ENCODE measurements at places on chromosomes 11 and 22.

- DNase-seq: no peak
These were observed 56.6 kb upstream of the UBASH3B start for GRCh38 chr11:122598971-122599370.

GRCh38 chr11:82854242-82854641 is 46.0 kb downstream of the PRCP start:
- no peak for DNase-seq

DNA sequence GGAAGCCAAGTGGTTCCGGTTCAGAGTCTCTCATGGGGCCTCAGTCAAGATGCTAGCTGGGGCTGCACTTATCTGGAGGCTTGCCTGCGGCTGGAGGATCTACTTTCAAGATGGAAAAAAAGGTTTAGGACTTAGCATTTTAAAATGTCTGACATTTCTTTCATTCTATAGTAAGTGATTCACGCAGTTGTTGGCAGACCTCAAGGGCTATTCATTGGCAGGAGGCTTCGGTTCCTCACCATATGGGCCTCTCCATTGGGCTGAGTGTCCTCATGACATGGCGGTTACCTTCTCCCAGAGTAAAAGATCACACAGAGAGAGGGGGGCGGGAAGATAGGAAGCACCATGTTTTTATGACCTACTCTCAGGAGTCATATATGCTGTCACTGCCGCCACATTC is 298.0 kb upstream of the PLET1 start:
- no peak for DNase-seq

- no peak for DNase-seq
These were observed 264.3 kb downstream of the MIAT start for GRCh38 chr22:26921726-26922125.

DNA sequence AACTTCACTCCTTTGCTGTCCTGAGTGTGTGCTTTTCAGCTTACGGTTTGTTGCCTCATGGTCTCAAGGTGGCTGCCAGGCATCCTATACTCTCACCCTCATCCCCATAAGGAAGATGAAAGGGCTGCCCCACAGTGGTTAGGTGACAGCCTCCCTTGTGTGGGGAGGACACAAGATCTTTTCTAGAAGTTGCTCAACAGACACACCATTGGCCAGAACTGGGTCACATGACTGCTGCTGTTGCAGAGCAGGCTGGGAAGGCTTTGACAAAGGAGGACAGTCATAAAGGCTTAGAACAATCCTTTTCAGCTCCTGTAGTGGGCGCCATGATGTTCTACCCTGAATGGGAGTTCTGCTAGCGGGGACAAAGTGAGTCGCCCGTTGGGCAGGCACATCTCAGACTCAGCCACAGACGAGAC is 69.7 kb upstream of the RASD2 start:
- no peak for DNase-seq

DNA sequence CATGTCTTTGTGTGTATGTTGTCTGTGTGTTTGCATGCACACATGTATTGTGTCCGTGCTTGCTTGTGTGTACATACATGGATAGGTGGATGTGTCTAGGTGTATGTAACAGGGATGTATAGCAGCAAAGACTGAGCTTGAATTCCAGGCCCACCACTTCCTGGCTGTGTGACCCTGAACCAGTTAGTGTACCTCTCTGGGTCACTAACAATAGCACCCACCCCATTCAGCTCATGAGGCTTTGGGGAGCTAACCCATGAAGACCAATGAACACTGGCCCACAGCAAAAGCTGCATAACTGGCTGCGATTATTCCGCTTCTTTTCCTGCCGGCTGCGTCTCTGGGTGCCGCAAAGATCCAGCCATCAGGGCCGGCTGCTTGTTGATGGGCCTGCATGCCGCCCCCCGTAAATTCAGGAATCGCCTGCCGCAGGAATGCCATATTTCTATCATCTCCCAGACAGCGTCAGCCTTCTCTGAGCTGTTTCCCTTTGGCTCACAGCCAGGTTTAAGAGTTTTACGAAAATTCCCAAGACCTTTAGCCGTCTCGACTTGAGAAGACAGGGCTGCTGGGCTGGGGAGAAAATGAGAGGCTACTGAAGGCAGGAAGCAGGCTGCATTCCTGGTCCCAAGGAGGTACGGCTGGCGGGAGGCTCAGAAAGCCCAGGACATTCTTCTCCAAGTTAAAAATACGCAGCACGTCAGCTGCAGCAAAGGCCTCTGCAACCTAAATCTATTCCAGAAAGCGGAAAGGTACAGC is 224.6 kb downstream of the MN1 start:
- DNase-seq: no peak

GRCh38 chr22:23070418-23071229 is at the start of gene GNAZ:
TSS of gene GNAZ (plus strand) at chr22:23070519. CDS start at chr22:23095696, 25,177 bp downstream.
- peak; percentile 66 for DNase-seq

DNA sequence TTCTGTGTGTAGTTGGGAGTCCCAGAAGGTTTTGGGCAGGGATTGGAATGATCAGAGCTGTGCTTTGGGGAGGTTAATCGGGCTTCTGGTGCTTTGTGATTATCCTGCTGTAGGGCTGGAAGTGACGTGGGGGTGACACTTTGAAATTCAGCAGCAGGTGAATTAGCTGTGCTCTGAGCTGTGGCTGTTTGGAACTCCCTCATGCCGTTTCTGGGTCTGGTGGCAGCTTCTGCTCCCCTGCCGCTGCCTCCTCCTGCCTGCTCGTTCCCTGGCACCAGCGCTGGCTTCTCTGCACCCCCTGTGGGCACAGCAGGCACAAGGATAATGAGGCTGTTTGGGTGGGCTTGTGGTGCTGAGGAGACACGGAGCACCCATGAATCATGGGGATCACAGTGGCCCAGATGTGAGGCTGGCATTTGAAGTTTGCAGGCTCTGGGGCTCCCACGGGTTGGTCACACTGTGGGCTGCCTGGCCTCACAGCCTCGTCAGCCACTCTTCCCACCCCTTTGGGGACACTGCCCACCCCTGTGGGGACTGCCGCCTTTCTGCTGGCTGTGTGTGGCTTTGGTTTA is 49.7 kb downstream of the TBC1D22A start:
- no peak for DNase-seq

DNA sequence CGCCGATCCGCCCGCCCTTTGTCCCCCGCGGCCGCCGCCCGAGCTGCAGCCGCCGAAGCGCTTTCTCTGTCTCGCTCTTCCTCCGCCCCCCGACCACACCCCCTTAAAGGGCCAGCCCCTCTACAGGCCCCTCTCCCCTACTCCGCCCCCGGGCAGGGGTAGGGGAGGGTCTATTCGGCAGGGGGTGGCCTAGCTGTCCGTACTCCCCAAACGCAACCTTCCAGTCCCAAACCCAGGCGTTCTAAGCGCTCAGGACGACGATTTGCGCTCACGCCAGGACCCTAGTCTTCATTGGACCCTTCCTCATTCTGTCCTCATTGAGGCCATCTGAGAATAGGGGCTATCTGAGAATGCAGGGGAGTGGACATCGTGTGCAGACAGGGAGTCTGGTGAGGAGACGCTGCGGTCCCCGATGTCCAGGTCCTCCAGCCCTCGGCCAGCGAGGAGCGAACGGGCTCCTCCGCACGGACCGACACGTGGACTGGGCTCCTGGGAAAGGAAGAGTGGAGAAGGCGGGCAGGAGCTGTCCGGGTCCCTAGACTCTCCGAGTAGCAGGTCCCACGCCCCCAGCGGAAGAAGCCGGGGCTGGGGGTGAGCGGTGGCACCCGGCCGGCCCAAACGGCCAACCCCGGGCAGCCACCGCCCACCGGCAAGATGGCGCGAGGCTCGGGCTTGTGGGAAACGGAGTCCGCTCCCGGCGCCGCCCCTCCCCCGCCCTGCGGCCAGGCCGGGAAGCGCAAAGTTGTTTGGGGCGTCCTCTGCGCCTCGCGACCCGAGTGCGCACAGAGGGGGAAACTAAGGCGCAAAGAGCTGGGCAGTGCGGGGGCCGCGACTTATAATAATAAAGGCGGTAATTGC is at the start of gene PPP1R14B:
PPP1R14B (minus strand) TSS at position 73 of the 858 bp plus-strand sequence. CDS start 270 bp downstream, outside the sequence.
- peak; percentile 93 for DNase-seq

- no peak for DNase-seq
These were observed 2125.3 kb upstream of the RAG2 start for GRCh38 chr11:38723361-38723760.

GRCh38 chr11:71496421-71496820 is 30.6 kb upstream of the KRTAP5-7 start:
- DNase-seq: no peak

DNA sequence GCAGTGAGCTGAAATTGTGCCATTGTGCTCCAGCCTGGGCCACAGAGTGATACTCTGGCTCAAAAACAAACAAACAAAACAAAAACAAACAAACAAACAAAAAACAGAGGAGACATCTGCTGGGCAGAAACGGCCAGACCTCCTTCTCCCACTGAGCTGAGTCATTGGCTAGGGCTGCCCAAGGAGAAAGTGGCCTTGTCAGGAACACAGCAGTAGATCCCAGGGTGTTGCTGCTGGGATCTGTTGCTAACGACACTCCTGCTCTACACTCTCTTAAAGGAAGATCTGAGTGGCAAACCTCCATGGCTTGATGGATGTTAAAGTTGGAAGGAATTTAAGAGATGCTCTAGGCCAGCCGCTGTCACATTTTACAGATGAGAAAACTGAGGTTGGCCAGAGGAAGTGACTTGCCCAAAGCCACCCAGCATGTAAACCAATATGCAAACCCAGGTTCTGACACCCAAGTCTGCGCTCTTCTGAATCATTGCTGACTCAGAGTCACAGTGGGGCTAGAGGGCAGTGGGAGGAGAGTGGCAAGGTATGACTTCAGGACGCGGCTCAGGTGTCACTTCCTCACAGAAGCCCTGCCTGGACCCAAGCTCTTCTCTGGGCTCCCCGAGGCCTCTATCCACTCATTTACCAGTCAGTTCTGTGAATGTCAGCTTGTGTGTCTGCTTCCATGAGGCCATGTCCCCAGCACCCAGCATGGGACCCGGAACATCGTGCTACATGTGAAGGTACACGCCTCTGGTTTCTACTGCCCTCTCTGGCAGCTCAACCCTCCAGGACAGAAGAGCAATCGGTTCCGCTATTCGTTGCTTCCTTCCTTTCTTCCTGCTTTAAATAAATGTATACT is 11.3 kb upstream of the GDPD5 start:
- DNase-seq: peak; percentile 77

DNA sequence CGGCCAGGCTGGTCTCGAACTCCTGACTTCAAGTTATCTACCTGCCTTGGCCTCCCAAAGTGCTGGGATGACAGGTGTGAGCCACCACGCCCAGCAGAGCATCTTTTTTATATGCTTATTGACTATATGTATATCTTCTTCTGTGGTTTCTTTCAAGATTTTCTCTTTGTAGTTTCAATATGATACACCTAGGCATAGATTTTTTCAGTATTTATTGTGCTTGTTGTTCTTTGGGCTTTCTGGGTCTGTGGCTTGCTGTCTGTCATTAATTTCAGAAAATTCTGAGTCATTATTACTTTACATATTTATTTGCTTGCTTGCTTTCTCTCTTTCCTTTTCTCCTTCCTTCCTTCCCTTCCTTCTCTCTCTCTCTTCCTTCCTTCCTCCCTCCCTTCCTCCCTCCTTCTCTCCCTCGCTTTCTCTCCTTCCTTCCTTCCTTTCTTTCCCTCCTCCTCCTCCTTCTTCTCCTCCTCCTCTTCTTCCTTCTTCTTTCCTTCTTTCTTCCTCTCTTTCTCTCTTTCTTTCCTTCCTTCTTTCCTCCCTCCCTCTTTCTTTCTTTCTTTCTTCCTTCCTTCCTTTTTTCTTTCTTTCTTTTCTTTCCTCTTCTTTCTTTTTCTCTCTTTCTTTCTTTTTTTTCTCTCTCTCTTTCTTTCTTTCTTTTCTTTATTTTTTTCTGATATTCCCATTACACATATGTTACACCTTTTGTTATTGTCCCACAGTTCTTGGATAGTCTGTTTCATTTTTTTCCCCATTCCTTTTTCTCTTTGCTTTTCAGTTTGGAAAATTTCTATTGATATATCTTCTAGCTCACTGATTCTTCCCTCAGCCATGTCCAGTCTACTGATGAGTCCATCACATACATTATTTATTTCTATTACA is 10.9 kb upstream of the DCHS1 start:
- no peak for DNase-seq

All from activated effector memory CD4-positive, alpha-beta T cell treated with anti-CD3 and anti-CD28 coated beads, Interleukin-2, amount 50 U/mL, for 16 hours (primary cell).